ENCODE measurements at places on chromosomes 7 and 10.

GRCh38 chr10:16259726-16260125 lies 177.1 kb upstream of the PTER start:
- DNase-seq, result no peak

GRCh38 chr7:105101864-105102263 lies 87.9 kb downstream of the KMT2E start:
- no peak for DNase-seq

DNA sequence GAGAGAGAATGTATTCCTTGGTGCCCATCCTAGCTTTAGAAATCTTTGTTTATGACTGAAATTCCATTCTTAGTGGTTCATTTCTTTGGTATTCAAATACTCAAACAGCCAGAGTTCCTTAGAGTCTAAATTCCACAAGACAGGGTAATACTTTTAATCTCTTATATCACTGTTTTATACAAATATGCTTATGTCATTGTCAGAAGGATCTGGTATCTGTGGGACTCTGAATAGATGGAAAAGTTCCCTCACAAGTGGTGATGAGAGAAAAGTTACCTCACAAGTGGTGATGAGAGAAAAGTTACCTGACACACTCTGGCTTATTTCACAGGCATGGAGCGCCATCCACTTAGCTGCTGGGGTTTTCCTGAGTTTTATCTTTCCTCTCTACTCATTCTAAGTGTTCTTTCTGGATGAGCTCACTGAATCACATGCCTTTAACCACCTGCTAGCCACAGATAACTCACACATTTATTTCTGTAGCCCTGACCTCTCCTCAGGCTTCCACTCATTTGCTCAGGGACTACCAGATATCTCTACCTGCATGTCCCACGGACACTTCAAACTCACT lies 784.0 kb downstream of the SUGCT start:
- DNase-seq, result peak; percentile 89

- DNase-seq, result no peak
These were observed 129.8 kb downstream of the BAMBI start for GRCh38 chr10:28806951-28807759.

- peak; percentile 59 for DNase-seq
These were observed 74.1 kb downstream of the CRPPA start for GRCh38 chr7:16347066-16347826.

GRCh38 chr7:147423875-147424274 lies 1166.7 kb upstream of the C7orf33 start:
- DNase-seq, result no peak

DNA sequence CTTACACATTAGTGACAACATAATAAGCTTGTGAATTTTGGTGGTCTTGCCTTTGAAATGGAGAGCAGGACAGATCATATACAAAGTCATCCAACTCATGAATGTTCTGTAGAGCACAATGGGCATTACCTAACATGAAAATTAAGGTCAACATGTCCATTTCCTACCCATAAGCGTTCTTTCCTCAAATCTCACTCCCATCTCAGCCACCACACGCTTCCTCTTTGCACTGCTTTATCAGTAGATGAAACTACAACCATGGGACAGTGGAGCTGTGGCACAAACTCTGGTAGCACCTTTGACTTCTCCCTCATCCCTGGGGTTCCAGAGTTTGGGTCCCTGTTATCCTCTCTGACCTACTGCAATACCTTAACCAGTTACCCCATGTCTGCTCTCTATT lies 2.2 kb downstream of the PON2 start:
- DNase-seq, result no peak

DNA sequence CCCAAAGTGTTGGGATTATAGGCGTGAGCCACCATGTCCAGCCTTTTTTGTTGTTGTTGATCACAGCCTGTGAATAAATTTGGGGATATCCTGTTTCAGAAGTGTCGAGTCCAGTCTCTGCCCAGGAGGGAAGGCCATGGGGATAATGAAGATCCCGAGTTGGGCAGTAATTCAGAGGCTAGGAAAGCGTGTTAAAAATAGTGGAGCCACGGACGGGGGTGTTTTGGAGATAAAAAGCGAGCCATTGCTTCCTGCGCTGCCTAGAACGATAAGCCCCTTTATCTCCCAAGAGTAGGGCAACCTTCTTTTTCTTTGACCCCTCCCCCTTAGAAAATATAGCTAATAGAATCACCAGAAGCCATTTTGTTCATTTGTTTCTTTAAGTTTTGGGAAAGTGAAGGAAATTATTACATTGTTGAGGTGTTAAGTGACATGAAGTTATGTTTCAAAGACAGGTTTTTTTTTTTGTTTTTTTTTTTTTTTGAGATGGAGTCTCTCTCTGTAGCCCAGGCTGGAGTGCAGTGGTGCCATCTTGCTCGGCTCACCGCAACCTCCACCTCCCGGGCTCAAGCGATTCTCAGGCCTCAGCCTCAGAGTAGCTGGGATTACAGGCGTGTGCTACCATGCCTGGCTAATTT lies 43.3 kb downstream of the IL15RA start:
- no peak for DNase-seq

- DNase-seq, result no peak
These were observed 368.7 kb downstream of the AUTS2 start for GRCh38 chr7:69966766-69967591.

DNA sequence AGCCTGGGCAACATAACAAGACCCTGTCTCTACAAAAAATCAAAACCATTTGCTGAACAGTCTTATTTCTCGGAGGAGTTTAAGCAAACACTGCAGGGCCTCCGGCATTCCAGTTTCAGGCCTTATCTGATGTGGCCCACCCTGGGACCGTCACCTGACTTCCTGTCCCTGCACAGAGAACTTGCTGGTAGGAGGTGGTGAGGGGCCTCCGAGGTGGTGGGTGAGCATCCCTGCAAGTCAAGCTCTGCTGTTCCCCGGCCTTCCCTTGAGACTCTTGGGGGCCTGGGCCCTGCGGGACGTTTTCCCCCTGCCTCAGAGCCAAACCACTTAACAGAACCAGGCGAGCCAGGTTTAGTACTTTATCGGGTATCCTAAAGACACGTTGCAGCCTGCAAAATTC lies 44.5 kb upstream of the AP5Z1 start:
- no peak for DNase-seq

- no peak for DNase-seq
These were observed 5.8 kb downstream of the TWIST1 start for GRCh38 chr7:19111474-19112273.

- DNase-seq, result no peak
These were observed 10.5 kb downstream of the CARD11 start for GRCh38 chr7:3033136-3033535.

DNA sequence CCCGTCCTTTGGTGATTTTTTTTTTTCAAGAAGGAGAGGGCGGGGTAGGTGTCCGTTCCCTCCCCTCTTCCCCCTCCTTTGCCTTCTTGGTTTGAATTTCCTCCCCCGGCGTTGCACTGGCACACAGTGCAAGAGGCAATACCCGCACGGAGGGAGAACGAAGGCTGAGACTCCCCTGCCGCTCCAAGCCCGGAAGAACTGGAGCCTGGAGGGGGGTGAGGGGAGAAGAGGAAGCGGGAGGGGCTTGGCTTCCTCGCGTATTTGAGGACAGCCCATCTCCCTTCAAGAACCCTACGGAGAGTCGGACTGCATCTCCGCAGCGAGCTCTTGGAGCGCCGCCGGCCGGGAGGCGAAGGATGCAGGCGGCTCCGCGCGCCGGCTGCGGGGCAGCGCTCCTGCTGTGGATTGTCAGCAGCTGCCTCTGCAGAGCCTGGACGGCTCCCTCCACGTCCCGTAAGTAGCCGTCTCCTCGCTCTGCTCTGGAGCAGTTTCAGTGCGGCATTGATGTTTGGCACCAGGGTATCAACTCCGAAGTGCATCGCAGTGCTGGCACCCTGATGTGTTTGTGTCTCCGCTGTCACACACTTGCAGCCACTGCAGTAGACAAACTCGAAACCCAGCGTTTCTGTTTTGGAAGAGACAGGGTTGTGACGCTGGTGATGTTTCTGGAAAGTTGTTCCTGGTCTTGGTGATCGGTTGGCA lies at the start of gene CNTNAP2:
CNTNAP2 (plus strand) TSS at position 281 of the 702 bp plus-strand sequence; CDS start at position 357, 76 bp downstream.
- DNase-seq, result peak; percentile 9

- DNase-seq, result no peak
These were observed 81.5 kb upstream of the GNAI1 start for GRCh38 chr7:80053124-80053523.

GRCh38 chr7:127379642-127380041 lies 12.9 kb downstream of the ZNF800 start:
- DNase-seq, result no peak

All from epithelial cell of esophagus (primary cell).